ENCODE measurements at places on chromosomes 16 and 17. TPM values are rescaled to one million over a fixed set of nuclear protein-coding genes. Genes with fewer than 3 reads are reported as not detected.

LYRM9 gene
- total RNA-seq, result 18.8 TPM

OTOA gene
- 0.31 TPM for total RNA-seq

CLEC18A gene
- total RNA-seq, result 1.4 TPM

KREMEN2 gene
- total RNA-seq, result not detected

ZNF205 gene
- 0.52 TPM for total RNA-seq

ZNF750 gene
- not detected for total RNA-seq

Measured in mononuclear cell (primary cell).